ENCODE measurements at places on chromosomes 6 and 20.

GRCh38 chr6:8906699-8907098 is 471.4 kb upstream of the SLC35B3 start:
- DNase-seq = no peak

- no peak for DNase-seq
Measured at GRCh38 chr6:100420711-100421110, 44.0 kb downstream of the SIM1 start.

- DNase-seq = no peak
Measured at GRCh38 chr6:30888816-30889495, 4.6 kb downstream of the DDR1 start.

DNA sequence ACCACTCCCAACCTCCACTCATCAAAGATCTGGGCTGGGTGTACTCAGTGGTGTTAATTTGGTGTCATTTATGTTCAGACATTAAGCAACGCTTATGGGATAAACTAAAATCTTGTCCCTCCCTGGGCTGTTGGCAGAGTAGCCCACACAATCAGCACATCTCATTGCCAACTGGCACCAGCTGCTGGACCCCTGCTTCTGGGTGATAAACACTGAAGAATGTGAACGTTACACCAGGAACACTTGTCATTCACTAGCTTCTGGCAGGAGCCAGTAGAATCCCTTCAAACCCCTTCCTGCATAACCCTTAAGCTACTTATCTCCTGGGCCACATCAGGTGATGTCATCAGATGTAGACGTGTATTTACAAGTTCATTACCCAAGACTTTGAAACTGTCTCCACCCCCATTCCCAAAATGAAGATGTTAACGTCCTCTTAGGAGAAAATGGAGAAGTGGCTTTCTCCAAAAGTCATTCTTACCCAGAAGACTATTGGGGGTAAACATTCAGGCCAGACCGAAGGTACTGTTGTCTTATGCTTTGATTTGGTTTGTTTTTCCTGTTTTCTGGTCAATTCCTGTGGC is 107.8 kb upstream of the CD93 start:
- DNase-seq = no peak

- no peak for DNase-seq
Measured at GRCh38 chr6:51024126-51024525, 205.5 kb downstream of the TFAP2B start.

DNA sequence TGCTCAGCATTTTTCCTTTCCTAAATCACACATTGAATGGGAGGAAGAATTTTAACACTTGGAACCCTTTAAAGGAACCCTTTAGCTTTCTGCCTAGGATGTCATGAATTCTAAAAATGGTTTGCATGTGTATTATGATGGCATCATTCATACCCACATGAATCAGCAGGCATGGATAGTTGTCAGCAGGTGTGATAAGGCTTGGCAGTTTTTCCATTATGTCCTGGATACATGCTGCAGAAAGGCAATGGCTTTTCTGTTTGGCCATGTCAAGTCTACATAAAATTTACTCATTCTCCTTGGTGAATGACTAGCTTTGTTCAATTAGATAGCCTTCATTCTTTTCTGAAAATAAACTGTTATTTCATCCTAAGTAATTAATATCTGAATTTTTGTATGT is 353.7 kb downstream of the GRIK2 start:
- no peak for DNase-seq

GRCh38 chr6:44260451-44261297 is 3.3 kb upstream of the SLC35B2 start:
- DNase-seq = no peak

DNA sequence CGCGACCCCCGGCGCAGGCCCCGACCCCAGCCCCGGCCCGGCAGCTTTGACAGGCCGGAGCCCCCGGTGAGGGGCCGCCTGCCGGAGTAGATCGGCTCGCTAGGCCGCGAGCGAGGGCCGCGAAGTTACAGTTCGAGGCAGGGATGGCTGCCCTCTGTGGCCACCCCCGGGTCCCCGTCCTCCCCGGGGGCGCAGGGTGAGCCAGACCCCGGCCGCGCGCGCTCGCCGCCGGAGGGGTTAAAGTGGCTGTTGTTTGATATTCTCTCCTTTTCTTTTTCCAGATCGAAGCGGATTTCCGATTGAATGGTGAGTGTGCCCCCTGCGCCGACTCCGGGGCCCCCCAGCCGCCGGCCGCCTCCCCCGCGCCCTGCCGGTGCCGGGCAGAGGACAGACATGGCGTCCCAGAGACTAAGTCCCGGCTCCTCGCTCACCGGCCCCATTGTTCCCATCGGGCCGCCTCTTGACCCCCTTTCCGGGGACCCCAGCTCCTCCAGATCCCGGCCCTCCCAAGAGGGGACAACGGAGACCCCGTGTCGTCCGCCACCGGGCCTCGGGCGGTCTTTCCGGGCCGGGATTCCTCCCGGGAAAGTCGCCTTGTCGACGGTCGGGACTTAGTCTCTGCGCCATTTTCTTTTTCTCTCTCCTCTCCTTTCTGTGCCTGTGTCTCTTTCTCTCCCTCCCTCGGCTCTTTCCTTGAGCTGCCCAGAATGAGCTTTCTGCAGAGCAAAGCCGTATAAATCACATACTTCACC is 704 bp downstream of the TOP1 start:
- DNase-seq = no peak

- DNase-seq = no peak
Measured at GRCh38 chr6:31222496-31222895, 49.4 kb downstream of the HLA-C start.

DNA sequence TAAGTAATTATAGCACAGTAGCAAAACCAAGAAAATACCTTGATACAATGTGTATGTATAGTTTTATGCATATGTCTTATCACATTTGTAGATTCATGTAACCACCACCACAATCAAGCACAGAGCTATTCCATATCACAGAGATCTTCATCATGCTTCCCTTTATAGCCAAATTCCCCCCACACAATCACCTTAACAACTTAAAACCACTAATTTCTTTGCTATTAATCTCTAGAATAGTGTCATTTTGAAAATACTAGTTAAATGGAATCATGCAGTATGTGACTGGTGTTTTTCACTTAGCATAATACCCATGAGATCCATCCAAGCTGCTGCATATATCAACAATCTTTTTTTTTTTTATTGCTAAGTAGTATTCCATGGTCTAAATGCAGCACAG is 8.2 kb downstream of the HLA-DRA start:
- no peak for DNase-seq

- no peak for DNase-seq
Measured at GRCh38 chr6:701700-702479, 9.0 kb upstream of the EXOC2 start.

GRCh38 chr6:131657222-131657621 is 20.1 kb downstream of the ENPP3 start:
- no peak for DNase-seq

DNA sequence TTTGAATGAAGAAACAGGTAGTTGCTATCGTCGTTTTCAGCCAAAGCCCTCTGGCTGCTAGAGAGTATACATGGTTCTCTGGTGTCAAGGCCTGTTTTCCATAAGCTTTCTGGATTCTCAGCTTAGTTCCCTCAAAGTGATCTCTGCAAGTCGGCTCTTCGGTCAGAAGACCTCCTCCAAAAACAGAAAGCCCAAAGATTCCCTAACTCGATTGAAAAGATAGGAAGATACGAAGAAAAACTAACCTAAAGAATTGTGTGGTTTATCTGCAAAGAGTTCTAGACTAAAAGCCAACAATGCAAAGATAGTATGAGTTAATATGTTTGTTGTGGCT is 545 bp upstream of the ASCC3 start:
- no peak for DNase-seq

DNA sequence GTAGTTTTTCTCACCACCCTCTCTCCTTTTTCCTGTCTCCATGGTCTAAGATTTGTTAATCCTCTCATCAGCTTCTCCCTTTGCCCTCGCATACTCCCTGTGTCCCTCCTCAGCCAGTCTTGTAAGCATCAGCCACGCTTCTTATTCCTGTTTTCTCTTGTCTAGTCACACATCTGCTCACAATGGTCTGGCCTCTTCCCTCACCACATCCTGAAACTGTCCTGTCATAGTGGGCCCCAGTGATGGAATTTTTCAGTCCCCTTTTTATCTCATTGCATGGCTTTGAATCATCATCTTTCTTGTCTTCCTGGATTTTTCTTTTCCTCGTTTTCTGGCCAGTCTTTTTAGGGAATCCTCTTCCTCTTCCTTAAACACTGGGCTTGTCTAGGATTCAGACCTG is 57.2 kb downstream of the GFRA4 start:
- no peak for DNase-seq

All from GM18507 (cell line).